ENCODE measurements at places on chromosomes 12 and 14.

DNA sequence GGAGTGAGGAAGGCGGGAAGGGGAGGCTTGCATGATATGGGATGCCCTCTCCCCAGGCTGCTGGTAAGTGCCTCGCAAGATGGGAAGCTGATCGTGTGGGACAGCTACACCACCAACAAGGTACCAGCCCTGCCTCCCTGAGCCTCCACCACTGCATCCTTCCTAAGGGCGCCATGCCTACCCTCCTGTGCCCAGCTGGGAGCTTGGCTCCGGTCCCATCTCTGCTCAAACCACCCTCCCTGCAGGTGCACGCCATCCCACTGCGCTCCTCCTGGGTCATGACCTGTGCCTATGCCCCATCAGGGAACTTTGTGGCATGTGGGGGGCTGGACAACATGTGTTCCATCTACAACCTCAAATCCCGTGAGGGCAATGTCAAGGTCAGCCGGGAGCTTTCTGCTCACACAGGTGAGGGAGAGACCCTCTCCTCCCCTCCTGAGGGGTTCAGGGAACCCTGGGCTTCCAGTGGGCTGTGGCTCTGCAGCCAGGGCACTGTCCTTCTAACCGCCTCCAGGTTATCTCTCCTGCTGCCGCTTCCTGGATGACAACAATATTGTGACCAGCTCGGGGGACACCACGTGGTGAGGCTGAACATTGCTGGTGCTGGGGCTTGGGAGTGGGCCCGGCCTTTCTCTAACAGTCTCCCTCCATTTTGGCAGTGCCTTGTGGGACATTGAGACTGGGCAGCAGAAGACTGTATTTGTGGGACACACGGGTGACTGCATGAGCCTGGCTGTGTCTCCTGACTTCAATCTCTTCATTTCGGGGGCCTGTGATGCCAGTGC, 2.6 kb downstream of the GNB3 start:
- DNase-seq: no peak

- no peak for DNase-seq
Observed at GRCh38 chr12:89059721-89060541, 292.4 kb downstream of the DUSP6 start.

DNA sequence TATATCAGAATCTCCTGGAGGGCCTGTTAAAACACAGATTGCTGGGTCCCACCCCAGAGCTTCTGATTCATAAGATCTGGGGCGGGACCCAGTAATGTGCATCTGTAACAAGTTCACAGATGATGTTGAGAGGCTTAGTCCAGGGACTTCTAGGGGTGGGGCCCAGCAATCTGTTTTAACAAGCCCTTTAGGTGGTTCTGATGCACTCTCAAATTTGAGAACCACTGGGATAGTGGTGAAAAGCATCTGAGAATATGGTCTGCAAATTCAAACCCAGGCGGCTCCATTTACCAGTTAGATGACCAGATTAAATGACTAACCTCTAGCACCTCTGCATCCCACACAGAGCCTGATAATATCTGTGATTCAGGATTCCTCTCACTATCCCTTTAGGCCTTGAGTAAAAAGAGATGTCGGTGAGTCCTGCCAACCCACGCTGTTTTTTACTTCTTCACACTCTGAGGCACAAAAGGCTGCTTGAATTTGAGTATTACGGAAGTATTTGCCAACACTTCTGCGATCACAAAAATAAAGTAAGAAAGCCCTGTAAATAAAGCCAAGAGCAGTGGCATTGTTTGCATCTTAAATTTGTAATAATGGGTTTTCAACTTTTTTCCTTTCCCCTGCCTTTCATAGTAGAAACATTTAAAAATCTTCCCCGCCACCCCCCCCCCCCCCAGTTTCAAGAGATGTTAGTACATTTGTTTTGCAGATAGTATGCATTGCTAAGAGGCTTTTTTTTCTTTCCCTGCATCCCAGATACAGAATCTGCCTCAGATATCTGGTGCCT, 1.8 kb upstream of the FRS2 start:
- DNase-seq: no peak

DNA sequence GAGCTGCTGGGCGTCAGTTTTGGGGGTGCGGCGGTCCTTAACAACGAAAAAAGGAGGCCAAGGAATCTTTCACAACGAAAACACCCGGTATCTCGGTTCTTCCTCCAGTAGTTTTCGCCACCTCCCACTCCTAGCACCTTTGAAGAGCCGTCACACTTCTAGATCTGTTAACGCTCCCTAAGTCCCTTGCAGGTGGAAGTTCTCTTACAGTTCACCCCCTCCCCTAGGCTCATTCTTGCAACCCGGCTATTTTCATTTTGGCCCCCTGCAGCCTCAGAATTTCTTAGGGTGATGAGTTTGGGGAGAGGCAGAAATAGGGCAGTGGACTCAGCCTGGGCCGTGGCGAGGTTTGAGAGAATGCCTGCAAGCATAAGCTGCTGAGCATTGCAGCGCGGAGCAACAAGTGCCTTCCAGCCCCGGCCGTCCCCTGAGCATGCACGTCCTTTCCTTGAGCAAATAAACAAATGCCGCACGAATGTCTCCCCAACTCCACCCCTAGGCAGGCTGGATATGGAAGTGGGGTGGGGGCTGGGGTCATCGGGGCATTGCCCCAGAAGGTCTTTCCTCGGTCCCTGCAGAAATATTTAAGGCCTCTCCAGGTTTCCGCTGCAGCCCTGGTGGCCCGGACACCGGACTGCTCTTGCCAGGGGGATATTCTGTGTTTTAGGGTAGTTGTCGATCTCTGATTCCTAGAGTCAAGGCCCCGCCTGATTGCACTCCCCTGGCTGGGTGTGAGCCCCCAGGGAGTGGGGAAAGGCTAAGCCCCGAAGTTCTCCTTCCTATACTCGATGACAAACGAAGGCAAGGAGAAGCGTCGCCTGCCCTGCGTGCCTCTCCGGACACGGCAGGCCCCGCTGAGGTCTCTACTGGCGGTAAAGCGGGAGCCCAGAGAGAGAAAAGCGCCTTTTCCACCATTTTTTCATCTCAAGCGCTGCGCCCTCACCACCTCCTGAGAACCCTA, 1.6 kb downstream of the RFX4 start:
- DNase-seq: no peak

DNA sequence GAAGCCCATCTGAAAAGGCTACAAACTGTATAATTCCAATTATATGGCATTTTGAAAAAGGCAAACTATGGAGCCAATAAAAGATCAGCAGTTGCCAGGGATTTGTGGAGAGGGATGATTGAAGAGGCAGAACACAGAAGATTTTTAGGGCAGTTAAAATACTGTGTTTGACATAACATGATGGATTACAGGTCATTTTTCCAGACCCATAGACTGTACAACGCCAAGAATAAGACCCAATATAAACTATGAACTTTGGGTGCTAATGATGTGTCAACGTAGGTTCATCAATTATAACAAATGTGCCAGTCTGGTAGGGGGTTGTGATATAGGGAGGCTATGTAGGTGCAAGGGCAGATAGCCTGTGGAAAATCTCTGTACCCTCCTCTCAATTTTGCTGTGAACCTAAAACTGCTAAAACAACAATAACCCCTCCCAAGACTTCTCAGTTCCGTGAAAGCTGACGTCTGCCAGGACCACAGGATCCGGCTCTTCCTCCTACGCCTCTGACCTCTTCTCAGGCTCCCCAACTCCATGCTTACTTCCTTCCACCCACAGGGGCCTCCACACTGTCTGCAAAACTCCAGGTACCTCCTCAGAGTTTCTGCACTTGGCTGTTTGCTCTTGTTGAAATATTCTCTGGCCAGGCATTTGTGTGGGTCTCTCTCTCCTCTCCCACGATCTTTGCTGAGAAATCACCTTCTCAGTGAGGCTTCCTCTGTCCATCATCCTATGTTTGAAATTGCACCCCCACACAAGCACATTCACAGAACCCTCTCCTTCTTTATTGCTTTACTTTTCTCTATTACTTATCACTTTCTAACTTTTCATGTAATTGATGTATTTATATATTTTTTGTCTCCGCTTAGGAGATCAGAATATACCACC, 131.4 kb downstream of the BBS10 start:
- DNase-seq: no peak

GRCh38 chr12:8080120-8080519, 2.0 kb upstream of the NECAP1 start:
- no peak for DNase-seq

DNA sequence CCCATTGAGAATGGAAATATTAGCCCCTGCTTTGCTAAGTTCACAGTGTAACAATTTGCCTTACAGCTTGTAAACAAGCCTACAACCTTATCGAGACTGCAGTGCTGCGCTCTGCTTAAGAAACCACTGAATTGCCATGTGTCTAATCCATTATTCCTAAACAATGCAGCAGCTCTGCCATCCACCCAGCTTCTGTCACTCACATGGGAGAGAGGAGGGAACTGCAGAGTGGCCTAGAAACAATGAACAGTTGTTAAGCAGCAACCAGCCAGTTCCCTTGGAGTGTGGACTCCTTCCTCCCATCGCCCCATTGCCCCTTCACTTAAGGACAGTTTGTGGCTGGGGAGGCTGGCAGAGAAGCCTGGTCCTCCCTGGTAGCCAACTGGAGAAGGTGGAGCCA, 42.9 kb downstream of the TESPA1 start:
- no peak for DNase-seq

GRCh38 chr14:71713016-71713415, 219.2 kb upstream of the RGS6 start:
- no peak for DNase-seq

DNA sequence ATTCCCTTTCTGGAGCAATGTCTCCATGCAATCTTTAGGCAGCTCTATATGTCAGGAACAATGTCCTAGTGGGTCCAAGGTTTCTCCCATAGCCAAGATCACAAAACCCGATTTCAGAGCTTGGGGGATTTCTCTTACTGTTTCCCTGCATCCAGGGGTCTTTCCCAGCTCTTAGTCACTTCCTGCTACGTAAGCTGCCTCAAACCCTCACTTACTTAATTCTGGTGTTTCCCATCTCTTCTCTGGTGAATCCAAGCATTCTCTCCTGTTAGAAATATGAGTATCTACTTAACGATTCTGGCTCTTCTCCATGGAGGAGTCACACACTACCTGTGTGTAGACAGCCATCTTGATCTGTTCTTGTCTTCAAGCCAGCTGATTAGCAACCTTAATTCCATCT, 80.0 kb downstream of the IFNG-AS1 start:
- DNase-seq: no peak

DNA sequence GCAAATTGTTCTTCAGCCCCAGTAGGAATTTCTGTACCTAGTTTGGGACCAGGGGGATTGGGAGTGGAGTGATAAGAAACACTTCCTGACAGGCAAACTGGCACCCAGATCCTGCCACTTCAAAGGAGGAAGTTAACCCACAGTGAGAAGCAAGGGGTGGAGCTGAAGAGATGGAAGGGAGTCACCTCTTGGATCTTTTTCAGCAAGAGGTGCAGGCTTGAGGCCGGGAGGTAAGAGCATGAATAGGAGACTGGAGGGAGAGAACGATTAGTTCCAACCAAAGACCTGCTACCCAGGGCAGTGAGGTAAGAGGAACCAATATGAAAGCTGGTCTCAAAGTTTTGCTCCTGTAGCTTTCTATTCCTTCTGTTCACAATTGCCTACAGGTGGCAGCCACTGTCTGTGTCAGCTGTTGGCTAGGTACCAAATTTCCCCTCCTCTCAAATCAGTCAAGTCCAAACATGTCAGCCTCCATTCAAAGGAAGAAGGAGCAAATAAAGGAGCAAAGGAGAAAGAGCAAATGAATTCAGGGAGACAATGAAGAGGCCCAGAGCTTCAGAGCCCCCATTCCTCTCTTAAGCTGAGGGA, 14.9 kb upstream of the TAC3 start:
- no peak for DNase-seq

GRCh38 chr12:12278899-12279298, 12.1 kb upstream of the LRP6 start:
- no peak for DNase-seq

DNA sequence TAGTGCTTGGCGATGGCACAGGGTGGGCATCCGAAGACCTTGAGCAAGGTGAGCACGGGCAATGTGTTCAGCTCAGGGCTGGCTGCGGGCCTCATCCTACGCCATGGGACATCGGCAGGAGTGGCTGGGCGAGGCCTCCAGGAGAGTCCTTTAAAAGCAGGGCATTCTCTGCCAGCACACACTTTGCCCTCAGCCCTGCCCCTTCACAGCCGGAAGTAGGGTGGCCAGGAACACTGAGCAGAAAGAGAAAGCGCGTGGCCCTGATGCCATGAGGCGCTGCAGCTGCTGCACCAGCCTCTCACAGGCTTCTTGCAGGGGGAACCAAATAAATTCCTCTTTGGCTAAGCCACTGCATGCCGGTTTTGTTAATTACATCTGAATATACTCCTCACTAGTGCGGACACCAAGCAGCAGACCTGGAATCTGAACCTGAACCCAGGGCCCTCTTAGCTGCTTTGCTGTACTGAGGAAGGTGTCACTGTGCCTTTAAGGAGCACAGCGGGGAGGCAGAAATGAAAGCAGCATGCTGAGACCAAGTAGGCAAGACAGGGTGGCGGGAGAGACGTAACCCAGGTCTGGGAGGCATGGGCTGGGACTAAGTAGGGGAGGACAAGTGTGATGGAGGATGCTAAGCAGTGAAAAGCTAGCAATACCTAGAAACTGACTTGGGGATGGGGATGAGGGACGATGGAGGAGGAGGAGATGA, 155.2 kb downstream of the TTC7B start:
- no peak for DNase-seq

- DNase-seq: no peak
Observed at GRCh38 chr14:90562652-90563051, 165.8 kb downstream of the CALM1 start.

- DNase-seq: no peak
Observed at GRCh38 chr14:31024010-31024480, 1.4 kb upstream of the AP4S1 start.

- DNase-seq: no peak
Observed at GRCh38 chr12:11810206-11810545, 160.7 kb downstream of the ETV6 start.

- no peak for DNase-seq
Observed at GRCh38 chr14:73255693-73256225, 18.5 kb downstream of the PAPLN start.

- DNase-seq: peak; percentile 19
Observed at GRCh38 chr14:89915114-89915878, 39.2 kb downstream of the EFCAB11 start.

DNA sequence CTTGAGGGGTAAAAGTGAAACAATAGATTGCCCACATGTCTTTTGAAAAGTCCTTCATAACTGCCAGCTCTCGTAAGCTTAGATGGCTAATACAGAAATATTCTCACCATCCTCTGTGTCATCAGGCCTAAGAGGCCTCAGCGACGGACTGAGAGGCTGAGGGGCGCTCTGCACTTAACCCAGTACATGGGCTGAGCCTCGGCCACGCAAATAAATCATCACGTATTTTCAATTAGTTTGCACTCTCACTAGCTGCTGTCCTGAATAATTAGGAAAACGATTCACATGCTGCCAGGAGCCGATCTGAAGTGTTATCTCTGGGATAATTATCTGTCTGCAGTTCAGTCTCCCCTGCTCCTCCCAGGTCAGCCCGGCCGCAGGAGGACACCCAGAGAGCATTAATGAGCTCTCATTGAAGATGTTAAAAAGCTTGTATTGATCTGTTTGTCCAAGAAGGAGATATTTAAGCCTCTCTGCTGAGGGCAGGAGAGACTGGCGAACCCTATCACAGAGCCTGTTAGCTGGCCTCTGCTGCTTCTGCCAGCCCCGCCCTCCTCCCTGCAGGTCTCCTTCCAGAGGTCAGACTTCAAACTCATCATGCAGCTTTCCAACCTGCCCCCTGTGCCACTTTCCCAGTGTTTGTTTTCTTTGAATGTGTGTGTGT, 1051.3 kb downstream of the VRK1 start:
- DNase-seq: no peak

Measured in activated B cell treated with CpG ODN at 0.5 μM for 24 hours (primary cell).